Stimulated activated CD4-positive, alpha-beta T cell treated with anti-CD3 and anti-CD28 coated beads, Interleukin-1b, Interleukin-23, amount 100 ng/mL, for 4 hours (primary cell): ENCODE measurements at places on chromosomes 7 and 10.

DNA sequence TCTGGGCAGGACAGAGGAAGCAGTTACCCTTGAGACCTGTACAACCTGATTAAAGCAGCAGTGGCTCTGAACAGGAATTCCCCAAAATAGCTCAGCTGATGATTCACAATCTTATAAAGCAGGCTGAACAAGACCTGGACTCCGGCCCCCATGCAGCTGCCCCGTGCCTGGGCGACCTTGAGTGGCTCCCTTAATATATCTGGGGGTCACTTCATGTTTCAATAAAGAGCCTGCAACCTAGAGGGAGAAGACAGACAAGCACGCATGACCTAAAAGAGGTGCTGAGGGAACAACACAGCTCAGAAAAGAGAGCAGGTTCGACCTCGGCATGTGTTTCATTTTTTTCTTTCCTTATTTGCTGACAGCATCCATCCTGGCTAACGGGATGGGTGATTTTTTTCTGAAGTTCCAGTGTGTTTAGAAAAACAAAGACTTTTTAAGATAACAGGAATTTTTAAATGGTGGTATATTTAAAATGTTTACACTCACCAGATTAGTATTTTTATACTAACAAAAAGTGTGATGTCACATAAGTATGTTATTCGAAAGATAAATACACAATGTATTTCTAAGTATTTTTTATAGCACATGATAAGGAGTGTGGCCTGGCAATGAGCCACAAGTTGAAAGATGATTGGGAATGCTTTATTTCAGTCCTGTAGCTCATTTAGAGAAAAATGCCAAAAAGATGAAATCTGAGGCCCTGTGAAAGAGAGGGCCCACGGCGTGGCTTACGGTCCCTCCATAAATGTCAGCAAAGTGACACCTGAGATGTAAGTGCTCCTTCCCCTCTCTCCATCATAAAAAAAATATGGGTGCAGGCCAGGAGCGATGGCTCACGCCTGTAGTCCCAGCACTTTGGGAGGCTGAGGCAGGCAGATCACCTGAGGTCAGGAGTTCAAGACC lies 161.3 kb downstream of the SLIT1 start:
- no peak for DNase-seq

GRCh38 chr7:103735377-103735776 lies 254.1 kb downstream of the RELN start:
- no peak for DNase-seq

DNA sequence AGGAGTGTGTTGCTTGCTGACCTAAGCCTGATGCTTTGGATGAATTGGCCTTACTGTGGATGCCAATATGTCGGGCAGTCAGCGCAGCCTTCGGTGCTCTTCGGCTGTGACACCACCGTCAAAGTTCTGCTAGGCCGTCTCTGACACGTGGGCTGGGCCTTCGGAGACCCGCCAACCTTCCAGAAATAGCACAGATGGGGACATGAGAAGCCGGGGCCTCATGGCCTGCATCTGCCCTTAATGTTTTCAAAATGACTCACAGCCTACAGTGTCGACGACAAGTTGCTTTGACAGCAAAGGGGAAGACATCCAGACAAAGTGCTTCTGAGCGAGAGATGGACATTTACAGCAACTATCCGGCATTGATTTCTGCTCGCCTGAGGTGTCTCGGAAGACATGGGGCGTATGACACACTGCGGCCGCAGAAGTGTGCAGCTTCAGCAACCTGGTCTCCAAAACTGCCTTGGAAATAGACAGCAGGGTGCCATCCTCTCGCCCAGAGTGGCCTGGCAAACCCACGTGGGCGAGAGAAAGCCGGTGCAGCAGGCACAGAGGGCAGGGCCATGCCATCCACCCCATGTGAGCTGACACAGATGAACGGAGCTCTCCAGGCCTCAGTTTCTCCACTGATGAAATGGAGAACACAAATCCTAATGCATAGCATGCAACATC lies 94.0 kb upstream of the PPP2R2D start:
- no peak for DNase-seq

GRCh38 chr10:18650404-18650997 lies 886 bp downstream of the NSUN6 start:
- no peak for DNase-seq

- DNase-seq = peak; percentile 65
Measured at GRCh38 chr10:103696411-103697145, 158.8 kb downstream of the SH3PXD2A start.

DNA sequence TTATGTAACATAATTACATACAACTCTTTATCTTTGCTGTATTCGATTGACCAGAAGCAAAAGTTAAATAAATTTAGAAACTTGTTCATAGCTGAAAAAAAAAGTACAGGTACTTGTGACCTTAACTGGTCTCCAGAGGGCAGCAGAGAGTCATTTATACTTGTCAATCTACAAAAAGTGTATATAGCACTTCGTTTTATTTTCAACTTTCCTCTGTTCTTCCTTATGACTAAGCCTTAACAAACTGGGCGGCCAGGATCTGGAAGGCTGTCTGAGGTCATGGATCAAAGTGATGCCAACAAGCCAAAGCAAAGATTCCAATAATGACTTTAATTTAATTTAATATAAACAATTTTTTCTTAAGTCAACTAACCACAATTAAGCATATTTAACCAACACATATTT lies 29.8 kb downstream of the C10orf67 start:
- DNase-seq = peak; percentile 68

GRCh38 chr7:260441-261281 lies 29.3 kb upstream of the FOXL3 start:
- no peak for DNase-seq

DNA sequence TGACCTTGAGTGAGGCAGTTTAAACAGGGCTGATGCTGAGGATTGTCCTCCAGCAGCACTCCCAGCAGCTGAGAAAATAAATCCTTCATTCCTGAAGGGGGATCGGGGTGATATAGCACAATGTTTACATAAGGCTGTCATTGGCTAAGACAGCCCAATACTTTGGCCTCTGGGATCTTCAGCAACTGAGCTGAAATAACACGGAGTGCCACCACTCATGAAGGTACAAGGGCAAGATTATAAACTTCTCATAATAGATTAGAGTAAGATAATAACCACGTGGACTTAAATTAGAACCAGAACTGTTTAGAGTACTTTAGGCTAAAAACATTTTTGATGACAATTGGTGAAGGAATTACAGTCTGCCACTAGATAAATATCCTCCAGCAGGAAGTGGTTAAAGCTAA lies 70.0 kb upstream of the PAPSS2 start:
- no peak for DNase-seq

DNA sequence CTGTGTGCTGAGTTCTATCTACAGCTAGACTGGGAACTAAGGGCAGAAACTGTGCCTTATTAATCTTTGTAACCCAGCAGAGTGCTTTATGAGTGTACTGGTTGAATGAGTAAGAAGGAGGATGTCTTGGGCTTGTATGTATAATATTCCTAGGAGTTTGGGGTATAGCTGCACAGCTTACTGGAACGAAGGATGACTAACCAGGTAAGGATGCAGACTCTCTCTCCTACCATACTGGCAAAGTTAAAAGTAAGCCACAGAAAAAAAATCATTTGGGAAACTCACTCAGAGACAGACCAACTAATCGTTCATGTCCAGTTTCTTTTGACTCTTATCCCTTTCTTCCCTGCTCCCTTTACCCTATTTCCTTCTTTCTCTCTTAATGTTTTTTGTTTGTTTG lies 1.4 kb upstream of the DHTKD1 start:
- DNase-seq = no peak

GRCh38 chr10:110356628-110357245 lies 52.0 kb upstream of the SMNDC1 start:
- DNase-seq = peak; percentile 52

- no peak for DNase-seq
Measured at GRCh38 chr7:155483245-155483644, 25.3 kb downstream of the EN2 start.

- DNase-seq = no peak
Measured at GRCh38 chr7:106772655-106773108, 92.4 kb upstream of the PIK3CG start.

DNA sequence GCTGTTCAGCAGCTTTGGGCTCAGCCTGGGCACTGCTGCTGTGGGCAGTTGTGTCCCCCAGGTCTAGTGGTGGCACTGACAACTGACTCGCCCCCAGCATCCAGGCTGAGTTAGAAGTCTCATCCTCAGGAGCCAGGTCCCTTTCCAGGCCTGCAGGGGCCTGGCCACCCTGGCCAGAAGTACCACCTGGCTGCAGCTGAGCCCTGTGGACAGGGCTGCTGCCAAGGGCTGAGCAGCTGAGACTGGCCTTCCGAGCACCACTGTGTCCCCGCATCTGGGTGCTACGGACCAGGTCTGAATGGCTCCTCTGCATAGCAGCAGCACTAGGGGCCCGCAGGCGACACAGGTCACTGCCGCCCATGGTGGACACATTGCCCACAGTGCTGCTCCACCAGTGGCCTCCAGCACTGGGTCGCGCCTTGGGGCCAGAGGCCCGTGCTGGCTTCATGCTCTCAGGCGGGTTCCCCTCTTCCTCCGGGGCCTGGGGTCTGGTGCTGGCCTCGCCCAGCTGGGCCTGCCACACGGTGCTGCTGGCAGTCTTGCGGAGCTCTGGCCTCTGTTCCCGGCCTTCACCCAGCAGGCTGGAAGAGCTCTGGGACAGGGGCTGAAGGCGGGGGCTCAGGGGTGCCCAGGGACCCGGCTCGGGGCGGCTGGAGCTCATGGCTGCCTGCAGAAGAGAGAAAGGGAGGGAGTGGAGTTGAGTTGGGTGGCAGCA lies 6.2 kb downstream of the GPRIN2 start:
- DNase-seq = no peak

DNA sequence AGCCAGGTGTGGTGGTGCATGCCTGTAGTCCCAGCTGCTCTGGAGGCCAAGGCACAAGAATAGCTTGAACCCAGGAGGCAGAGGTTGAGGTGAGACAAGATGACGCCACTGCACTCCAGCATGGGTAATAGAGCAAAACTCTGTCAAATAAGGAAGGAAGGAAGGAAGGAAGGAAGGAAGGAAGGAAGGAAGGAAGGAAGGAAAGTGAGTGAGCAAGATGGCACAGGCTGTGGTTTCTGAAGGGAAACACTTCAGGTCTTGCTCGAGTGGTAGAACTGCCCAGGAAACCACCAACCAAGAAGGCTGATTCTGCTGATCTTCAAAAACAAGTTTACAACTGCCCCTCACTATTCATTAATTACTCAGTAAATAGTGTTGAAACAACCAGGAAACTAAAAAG lies 45.2 kb downstream of the EZH2 start:
- DNase-seq = no peak

GRCh38 chr7:15648461-15648961 lies 38.0 kb downstream of the MEOX2 start:
- DNase-seq = no peak

GRCh38 chr10:94545391-94546048 lies at the start of gene HELLS:
HELLS (plus strand) TSS chr10:94545788; CDS start chr10:94545922, 134 bp downstream.
- peak; percentile 61 for DNase-seq

DNA sequence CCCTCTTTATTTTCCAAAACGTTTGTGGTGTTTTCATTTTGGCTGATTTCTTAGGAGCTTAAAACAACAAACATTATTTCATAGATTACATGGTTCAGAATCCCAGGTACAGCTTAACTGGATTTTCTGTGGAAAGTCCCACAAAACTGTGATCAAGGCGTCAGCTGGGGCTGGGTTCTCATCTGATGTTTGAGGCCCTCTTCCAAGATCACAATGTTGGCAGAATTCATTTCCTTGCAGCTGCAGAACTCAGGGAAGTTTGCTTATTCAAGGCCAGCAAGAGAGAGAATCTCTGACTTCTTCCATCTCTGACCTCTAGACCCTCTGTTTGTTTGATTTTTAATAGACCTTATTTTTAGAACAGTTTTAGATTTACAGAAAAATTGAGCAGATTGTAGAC lies 108.4 kb upstream of the AGK start:
- no peak for DNase-seq

- no peak for DNase-seq
Measured at GRCh38 chr10:3902809-3903410, 117.9 kb upstream of the KLF6 start.

- no peak for DNase-seq
Measured at GRCh38 chr10:101559596-101560297, 28.3 kb downstream of the POLL start.

DNA sequence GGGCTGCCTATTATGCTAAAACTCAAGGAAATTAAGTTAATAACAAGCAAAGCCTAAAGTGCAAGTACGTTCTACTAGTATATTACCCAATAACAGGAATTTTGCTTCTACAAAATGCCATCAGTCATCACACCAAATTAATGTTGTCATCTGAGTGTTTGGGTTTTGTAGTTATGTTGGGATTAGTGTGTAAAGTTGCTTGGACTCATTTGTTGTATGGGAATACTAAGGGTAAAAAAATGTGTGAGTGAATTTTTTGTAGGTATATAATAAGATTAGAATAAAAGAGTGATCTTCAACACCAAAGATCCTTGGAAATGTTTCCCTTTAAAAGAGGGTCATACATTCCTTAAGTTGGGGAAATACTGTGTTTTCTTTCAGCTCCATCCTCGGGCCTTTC lies 38.6 kb downstream of the NRP1 start:
- DNase-seq = no peak

DNA sequence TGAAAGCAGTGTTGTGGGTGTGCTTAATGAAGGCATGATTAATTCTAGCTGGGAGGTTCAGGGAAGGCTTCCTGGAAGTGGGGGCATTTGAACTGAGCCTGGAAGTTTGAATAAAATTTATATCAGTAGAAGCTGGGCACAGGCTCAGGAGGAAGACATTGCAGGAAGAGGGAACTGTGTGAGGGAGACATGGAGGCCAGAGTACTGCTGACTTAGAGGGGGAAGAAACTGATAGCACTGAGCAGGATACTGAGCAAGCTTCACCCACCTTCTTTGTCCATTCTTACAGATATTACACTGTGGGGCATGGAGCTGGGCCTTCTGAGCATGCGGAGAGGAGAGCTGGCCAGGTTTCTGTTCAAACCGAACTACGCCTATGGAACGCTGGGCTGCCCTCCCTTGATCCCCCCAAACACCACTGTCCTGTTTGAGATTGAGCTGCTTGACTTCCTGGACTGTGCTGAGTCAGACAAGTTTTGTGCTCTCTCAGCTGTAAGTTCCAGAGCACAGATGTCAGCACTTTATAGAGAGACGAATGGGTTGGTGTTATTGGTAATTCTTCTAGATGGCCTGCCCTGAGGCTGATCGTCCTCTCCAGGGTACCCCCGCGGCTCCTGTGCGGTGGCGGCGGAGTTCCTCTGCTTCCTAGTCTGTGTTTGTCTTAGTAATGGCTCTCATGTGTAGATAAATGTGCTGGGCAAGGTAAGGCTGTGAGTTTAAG lies 2.1 kb downstream of the FKBP6 start:
- DNase-seq = no peak

DNA sequence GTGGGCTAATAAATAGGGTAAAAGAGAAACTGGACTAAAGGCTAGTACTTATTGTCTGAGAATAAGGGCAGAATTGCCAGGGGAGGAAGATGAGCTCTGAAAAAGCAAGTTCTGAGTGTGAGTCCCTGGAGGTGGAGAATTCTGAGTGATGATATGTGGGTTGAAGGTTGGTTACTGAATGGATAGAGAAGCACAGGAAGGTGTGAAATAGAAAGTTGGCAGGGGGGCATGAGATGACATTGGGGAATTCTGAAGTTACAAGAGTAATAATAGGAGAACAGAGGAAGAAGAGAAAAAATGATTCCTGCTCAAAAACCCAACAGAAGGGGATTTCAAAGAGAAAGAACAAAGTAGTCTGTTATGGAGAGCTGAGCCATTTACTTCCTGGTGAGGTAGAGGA lies 76.9 kb downstream of the PRKCQ start:
- DNase-seq = no peak

- no peak for DNase-seq
Measured at GRCh38 chr10:42640610-42641229, 2.4 kb upstream of the ZNF33B start.

GRCh38 chr10:102413806-102414561 lies 4.6 kb downstream of the PSD start:
- DNase-seq = no peak
